Muscle of back (tissue), 13 donors: ENCODE measurements at places on chromosomes 3 and 15.

DNA sequence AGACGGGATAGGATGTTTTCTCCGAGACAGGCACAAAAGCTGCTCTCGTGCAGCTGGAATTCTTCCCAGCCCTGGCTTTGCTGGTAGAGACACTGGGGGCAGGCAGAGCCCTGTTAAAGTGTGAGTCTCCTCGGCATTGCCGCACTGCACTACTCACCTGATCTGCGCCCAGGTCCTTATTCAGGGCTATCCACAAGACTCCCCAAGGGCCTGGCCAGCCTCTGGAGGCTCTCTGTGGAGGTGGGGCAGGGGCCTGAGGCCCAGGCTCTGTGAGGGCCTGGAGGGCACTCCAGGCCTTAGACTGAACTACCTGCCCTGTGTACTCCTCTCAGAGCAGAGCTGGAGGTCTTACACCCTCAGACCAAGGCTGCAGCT is 48.4 kb downstream of the KY start:
- no peak for DNase-seq

GRCh38 chr3:134885877-134886621 is 91.0 kb downstream of the EPHB1 start:
- DNase-seq: no peak

DNA sequence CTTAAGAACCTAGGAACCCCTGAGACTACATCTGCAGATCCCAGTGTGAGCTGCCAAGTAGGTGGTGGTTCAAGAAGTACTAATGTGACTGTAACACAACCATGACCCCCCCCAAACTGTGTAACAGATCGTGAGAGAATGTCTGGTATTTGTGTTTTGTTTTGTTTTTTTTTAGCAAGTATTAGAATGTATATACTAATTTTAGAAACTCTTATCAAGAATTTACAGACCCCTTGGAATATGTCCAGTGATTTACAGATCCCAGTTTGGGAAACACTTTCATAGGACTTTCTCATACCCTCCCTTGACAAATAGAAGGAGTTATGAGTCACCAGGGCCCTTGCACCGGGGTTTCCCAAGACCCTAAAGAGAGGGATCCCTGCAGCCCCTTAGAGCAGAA is 79.8 kb downstream of the SEMA5B start:
- DNase-seq: no peak

- no peak for DNase-seq
These were observed 98.2 kb downstream of the PLXNA1 start for GRCh38 chr3:127081001-127081720.

DNA sequence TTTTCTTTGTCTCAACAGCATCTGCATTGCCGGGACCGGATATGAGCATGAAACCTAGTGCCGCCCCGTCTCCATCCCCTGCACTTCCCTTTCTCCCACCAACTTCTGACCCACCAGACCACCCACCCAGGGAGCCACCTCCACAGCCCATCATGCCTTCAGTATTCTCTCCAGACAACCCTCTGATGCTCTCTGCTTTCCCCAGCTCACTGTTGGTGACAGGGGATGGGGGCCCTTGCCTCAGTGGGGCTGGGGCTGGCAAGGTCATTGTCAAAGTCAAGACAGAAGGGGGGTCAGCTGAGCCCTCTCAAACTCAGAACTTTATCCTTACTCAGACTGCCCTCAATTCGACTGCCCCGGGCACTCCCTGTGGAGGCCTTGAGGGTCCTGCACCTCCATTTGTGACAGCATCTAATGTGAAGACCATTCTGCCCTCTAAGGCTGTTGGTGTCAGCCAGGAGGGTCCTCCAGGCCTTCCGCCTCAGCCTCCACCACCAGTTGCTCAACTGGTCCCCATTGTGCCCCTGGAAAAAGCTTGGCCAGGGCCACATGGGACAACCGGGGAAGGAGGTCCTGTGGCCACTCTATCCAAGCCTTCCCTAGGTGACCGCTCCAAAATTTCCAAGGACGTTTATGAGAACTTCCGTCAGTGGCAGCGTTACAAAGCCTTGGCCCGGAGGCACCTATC is 5.0 kb downstream of the NUTM1 start:
- no peak for DNase-seq
